DMS79 (cell line): ENCODE measurements at places on chromosomes 1 and 21.

- no peak for DNase-seq
Observed at GRCh38 chr1:3827813-3828307, 29.2 kb downstream of the CEP104 start.

GRCh38 chr1:32307324-32307723, 15.4 kb downstream of the HDAC1 start:
- DNase-seq = no peak

DNA sequence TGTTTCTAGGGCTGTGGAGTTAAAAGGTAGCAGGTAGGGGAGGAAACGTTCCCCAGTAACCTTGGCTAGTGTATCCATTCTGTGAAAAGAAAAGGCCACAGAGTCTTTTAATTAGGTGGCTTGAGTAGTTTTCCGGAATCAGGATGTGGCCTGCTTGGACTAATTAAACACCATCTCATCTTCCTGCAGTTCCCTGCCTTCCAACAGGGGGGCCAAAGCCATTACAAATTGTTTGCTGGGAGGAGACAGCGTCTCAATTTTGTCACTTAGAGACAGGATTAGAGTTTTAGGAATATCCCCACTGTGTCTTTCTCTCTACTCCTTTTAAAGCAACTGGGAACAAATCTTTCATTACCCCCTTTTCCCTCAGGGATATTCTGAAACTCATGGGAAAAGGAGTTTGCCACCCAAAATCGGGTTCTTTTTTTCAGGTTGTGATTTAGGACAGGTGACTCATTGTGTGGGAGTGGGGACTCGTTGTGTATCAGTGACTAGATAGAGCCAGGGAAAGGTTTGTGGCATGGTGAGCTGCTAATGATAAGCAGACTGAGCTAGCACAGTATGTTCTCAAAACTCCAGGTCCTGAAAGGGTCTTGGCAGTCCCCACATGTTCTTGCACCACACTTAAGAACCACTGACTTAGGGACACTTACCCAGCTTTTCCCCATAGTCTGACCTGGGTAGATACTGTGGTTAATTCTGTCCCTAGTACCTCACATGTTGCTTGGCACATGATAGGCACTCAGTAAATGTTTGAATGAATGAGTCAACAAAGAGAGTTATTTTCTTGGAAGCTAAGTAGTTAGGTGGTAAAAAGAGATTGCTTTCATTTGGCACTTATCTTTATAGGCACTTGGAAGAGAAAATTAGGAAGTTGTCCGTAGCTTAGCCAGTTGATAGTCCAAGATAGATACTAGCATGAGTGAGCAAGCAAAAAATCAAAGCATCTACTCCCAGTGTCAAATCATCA, 22.5 kb downstream of the INTS3 start:
- no peak for DNase-seq

DNA sequence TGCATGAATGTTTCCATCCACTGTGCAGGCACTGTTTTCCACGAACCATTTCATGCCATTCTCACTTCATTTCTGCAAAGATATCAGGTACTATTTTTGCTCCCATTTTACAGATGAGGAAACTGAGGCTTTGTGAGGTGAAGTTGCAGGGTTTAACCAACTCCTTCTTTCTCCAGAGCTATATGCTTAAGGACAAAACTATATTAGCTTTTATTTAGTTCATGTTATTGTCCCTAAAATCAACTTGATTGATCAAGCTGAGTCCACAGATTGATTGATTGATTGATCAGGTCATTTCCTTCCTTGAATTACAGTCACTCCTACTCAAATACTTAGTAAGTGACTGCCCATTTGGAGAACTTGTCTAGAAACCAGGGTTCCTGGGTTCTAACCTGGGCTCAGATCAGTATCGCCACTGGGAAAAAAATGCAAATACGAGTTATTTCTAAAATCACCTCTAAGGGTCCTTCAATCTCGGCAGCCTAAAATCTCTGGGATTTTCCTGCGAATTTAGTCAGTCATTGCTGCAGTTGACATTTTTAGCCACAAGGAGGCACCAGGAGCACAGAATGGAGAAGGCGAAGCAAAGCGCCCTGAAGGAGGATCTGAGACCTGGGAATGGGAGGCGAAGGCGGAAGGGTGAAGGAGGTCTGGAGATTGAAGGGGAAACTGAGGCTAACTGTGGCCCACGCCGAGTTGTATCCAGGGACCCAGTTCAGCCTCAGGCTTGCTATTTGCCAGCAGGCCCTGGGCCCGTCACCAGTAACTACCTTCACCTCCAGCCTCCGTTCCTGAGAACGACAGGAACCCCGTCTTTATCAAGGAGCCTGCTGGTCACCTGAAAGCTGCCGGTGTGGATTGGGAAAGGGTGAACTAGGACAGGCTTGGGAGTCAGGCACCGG, 14.3 kb upstream of the MUL1 start:
- peak; percentile 69 for DNase-seq

DNA sequence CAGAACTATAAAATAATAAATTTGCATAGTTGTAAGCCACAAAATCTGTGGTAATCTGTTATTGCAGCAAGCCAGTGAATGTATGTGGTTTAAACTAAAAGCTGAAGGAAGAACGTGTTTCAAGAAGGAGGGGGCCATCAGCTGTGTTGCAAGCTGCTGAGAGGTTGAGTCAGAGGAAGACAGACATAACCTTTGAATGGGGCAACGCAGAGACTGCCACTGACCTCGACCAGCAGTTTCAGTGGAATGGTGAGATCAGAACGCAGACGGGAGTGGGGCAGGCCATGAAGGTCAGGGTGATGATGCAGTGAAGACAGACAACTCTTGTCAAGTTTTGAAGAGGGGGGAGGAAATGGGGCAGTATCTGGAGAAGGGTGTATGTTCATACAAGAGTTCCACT, 23.2 kb upstream of the QSOX1 start:
- DNase-seq = no peak

- no peak for DNase-seq
Observed at GRCh38 chr1:112444269-112444668, 48.3 kb downstream of the CTTNBP2NL start.

DNA sequence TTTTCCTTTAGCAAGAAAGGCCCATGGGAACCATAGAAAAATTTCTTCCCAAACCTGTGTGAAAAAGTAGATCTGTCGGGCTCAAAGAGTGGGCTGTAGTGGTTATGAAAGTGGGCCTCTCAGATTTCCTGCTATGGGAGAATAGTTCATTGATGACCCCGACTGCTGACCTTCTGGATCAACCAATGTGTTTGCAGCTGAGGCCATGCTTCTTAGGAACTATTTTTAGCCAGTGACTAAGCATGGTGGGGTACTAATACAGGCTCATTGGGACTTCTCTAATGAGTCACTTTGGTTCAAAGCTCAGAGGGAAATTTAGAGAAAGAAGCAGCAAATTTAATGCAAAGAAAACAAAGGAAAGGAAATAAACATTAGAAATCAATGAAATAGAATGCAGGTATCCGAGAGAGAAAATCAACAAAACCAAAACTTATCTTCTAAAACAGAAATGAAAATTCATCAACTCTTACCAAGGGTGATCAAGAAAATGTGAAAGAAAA, 12.6 kb upstream of the PSMA5 start:
- no peak for DNase-seq

DNA sequence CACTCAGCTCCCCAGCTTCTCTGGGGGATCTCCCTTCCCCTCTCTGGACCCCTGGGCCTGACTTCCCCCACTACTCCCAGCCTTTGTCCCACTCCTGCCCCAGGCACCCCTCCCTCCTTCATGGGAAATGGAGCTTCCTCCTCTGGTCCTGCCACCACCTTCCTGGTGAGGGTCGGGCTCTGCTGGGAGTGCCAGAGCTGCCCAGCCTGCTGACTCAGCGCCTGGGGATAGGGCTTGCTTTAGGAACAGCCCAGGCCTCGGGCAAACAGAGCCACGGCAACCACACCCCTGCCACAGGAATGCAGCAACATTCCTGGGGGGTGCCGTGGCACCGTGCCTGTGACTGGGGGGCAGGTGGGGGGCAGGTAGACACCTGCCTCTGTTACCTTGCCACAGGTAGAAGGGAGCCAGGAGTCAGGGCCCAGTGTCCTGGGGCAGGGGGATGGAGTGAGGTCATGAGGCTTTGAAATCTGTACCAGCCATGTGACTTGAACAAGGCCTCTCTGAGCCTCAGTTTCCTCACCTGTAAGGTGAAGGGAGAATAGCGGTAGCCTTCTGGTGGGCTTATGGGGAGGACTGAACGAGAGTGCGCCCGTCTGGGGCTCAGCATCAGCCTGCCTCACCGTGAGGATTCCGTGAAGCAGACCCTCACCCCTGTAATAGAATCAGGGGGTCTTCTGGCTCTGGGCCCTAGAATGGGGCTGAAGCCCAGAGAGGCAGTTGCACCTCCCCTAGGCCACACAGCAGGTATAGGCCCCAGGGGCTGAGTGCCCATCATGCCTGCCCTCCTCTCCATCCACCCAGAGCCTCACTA, 17.8 kb upstream of the EPHA2 start:
- DNase-seq = no peak

DNA sequence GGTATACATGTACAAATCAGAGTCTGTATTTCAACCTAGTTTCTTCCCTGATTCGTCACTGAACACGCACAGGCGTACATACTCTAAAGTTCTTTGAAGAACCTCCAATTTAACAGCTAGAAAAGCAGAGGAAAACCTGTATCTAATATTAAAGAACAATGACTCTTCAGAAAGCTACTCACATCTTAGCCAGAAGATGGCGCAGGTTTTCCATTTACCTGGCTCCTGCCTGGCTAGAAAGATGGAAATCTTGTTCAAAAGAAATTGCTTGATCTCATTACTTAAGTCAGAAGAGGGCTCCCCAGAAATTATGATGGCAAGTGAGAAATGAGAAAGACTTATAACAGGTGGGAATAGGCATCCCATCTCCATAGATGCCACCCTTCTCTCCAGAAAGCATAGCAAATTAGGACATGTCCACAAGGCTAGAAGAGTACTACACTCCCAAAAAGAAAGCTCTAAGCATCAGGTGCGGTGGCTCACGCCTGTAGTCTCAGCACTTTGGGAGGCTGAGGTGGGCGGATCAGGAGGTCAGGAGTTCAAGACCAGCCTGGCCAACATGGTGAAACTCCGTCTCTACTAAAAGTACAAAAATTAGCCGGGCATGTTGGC, 19.0 kb upstream of the L1TD1 start:
- peak; percentile 30 for DNase-seq

DNA sequence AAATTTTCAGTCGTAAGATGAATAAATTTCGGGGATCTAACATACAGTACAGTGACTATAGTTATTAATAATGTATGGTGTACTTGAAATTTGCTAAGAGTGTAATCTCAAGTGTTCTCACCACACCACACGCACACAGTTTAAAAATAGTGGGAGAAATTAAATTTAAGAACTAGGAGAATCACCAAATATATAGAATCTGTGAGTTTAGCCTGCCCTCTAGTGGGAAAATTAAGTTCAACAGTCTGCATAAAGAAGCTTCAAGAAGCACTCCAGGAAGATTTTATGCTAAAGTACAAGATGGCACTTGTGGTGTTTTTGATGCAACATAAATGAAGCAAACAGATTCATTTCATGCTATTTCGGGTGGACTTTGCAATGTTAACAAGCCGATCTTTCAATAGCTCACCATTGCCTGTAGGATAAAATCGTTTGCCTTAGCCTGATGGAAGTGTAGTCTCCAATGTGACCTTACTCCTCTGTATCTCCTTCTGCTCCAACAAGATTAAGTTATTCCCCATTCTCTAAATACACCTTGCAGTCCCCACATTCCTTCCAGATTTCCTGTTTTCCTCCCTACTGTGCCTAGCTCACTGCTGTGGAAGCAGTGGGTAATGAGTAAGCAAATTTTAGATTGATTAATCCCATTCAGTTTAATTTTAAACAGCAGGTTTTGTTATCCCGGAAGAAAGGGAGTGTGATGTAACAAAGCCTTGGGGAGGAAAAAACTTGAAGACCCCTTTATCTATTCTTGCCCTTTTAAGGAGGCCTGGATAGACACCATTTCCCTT, 8.7 kb upstream of the PIK3C2B start:
- DNase-seq = peak; percentile 83

GRCh38 chr1:114008480-114008941, 29.2 kb downstream of the OLFML3 start:
- DNase-seq = no peak

GRCh38 chr1:70727886-70728489, 316.9 kb downstream of the CTH start:
- no peak for DNase-seq

- DNase-seq = no peak
Observed at GRCh38 chr1:163337631-163338030, 15.9 kb downstream of the NUF2 start.

- DNase-seq = no peak
Observed at GRCh38 chr1:47712596-47713299, 274.9 kb downstream of the FOXD2 start.

GRCh38 chr21:27643326-27643725, 676.4 kb upstream of the ADAMTS5 start:
- DNase-seq = no peak

- no peak for DNase-seq
Observed at GRCh38 chr1:192949783-192950182, 109.4 kb downstream of the UCHL5 start.

DNA sequence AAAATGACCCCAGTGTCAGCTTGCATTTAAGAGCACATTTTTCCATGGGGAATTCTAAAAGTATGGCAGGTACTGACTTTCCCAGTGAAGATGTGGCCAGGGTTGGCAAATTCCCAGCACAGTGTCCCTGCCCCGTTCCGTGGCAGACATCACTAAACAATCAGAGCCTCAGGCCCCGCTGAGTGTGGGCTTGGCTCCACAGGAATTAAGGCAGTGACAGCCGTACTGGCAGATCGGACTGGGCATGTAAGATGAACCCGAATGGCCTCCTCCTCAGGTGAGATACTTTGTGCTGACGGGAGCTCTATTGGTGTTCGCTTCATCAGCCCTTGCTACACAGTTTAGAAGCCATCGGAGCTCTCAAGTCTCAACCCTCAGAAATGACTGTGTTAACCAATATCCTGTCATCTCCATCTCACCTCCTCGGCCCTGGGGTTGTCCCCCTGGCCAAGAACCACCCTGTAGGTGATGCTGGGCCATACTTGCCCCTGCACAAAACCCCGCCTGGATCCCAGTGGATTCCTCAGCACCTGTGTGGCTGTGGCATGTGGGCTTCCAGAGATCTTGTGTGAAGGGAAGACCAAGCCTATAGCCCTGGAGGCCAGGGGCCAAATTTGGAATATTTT, 29.0 kb upstream of the ABCG1 start:
- no peak for DNase-seq

DNA sequence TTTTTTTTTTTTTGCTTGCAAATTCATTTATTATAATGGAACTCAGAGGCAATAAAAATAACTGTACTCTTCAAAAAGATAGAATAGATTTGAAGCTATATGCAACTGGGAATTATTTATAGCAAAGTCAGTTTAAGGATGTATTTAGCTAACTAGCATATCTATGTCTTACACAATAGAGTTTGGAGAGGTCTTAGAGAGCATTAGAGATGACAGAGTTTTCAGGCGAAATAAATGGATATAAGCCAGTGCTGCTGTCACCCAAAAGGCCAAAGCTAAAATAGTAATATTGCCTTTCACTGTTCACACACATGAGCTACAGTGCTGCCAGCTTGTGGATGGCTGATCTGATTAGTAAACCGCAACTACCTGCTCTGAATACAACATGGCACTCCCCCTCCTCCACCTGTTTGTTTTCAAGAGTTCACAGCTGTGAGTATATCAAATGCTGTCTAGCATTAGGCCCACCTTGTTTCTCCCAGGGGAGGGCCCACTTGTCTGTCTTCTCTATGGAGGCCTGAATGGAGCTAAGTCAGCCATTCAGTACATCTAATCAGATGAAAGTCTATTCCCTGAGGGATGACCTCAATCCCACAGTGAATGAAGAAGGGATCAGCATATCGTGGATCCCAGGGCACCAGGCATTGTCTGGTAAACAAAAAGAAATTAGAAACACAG, 25.2 kb upstream of the SSX2IP start:
- peak; percentile 14 for DNase-seq
